ENCODE measurements at places on chromosomes 5 and 9.
A peak's percentile ranks its signal among the peaks of the same experiment; 100 is the strongest.

GRCh38 chr9:112037281-112038016 is 137.6 kb downstream of the SUSD1 start:
- peak; percentile 36 for DNase-seq

DNA sequence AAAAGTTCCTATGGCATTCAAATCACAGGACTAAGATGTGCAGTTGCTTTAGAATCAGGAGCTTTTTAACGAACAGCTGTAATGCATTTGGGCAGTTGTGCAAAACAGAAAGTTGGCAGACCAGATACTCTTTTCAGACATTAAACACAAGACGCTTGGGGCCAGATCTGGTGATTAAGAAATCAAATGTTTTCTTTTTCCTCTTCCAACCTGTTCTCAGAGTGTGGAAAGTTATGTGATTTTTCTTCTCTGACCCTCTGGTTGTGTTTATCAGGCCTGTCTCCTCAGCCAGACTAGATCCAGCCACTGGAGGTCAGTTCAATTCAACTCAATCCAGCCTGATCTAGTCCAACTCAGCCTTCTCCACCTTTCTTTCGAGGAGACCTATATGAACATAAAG is 298.5 kb upstream of the PCSK5 start:
- no peak for DNase-seq

- no peak for DNase-seq
Measured at GRCh38 chr5:434443-435146, 8.4 kb upstream of the EXOC3 start.

- peak; percentile 11 for DNase-seq
Measured at GRCh38 chr5:178461004-178461730, 129.0 kb downstream of the COL23A1 start.
